ENCODE measurements at places on chromosomes 3 and 15.

DNA sequence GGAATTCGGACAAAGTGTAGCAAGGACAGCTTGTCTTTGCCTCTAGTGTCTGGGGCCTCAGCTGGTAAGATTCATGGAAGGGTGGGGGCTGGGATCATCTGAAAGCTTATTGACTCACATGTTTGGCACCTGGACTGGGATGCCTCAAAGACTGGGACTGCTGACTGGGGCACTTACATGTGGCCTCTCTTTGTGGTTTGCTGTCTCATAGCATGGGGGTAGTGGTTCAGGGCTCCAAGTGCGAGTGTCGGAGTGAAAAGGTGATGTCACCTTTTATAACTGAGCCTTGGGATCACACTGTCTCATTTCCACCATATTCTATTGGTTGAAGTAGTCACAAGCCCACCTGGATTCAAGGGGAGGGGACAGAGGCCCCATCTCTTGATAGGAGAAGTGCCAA, 6.8 kb downstream of the MFSD1 start:
- no peak for DNase-seq

- no peak for DNase-seq
Observed at GRCh38 chr15:97014001-97014400, 683.5 kb downstream of the NR2F2 start.

- no peak for DNase-seq
Observed at GRCh38 chr3:178982137-178982536, 89.5 kb downstream of the ZMAT3 start.

DNA sequence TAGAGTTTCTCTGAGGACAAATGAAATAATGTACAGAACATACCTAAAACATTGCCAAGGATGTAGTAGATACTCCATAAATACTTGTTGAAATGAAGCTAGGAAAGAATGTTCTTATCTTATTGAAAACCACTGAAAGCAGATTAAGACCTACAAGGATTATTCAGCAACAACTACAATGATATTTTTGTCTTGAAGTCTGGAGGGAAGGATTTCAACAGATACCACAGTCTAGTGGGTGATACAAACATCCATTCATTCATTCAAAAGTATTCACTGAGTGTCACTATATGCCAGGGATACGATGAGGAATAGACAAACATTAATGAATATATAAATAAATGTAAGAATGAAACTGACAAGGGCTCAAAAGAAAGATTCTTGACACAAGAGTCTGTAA, 74.7 kb upstream of the THBS1 start:
- DNase-seq, result no peak

GRCh38 chr15:25406846-25407245, 32.0 kb downstream of the UBE3A start:
- no peak for DNase-seq

- DNase-seq, result no peak
Observed at GRCh38 chr15:74376226-74376625, 8.8 kb upstream of the CYP11A1 start.

DNA sequence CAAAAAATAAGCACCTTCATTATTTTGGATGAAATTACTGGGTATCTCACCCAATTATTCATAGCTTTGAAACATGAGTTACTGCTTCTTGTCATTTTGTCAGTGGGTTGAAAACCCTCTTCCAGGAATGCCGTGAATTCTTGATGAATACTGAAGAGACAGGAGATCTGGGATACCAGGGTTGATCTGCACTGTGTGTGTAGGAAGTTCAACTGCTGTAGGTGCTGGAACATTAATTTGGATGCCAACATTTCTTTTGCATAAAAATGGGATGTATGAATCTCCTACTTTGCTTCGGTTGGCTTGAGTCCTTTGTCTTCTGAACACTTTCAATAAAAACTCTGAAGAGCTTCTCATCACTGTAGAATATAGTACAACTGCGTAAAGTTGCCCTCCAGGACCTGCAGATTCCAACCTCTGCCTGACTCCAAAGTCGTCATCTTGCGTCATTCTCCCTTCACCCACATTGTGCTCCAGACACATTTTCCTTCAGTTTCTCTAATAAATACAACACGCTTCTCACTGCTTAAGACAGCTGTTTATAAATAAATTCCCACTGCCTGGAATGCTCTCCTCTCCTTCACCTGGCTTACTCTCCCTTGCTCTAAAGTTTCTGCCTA, 312.7 kb upstream of the TGFBR2 start:
- no peak for DNase-seq

DNA sequence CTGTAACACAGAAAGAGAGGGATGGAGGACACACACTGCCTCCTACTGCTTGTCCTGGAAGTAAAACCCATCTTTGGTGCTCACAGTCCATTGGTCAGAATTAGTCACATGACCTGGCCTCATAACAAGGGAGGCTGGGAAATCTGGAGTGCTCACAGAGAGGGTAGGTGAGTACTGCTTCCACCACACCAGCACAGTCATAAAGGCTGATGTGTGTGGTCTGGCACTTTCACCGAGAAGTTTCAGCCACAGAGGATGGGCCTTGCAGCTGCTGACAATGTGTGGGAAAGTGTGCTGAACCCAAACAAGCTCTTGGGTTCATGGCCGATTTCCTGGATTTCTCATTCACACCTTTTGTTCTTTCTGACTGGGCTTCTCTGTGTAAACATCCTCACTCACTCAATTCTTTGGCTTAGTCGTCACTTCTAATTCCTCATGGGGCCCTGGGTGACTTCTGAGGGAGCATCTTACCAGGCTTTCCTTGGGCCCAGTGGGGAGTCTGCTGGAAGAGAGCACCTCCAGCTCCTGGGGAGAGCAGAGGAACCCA, 100.7 kb downstream of the ASB7 start:
- DNase-seq, result no peak

DNA sequence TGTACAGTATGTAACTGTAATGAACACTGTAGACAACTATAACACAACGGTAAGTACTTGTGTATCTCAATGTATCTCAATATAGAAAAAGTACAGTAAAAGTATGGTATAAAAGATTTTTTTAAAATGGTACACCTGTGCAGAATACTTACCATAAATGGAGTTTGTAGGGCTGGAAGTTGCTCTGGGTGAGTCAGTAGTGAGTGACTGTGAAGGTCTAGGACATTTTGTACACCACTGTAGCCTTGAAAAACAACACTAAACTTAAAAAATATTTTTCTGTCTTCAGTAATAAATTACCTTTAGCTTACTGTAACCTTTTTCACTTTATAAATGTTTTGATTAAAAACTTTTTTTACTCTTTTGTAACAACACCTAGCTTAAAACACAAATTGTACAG, 142.9 kb downstream of the ATG7 start:
- no peak for DNase-seq

DNA sequence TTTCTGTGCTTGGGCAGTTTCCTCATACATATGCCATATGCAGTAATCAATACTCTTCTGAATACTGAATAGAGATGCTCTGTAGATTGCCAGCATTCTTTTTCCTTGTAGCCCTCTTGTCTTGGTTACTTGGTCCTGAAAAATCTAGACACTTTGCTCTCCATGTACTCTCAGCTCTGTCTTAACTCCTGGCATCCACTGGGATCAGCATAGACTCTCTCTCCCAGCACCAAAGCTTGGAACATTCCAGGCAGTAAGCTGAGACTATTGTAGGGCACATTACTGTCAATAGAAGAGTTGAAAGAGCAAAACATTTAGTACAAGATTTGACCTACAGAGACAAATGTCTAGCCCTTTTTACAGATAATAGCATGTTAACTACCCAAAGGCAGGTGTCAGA, 1100.3 kb downstream of the TBL1XR1 start:
- DNase-seq, result no peak

All from hippocampal formation (tissue), 2 donors.